ENCODE measurements at places on chromosomes 16 and 17.

GRCh38 chr16:87585442-87586200 is 16.7 kb upstream of the JPH3 start:
- DNase-seq, result no peak

GRCh38 chr16:19923396-19923795 is 38.7 kb upstream of the GPRC5B start:
- no peak for DNase-seq

- DNase-seq, result no peak
These were observed 17.9 kb downstream of the NDUFAB1 start for GRCh38 chr16:23578101-23578830.

- no peak for DNase-seq
These were observed 11.9 kb upstream of the CCDC182 start for GRCh38 chr17:57756951-57757350.
